A549 treated with ZK216348 at 1 μM for 4 hours (cell line): ENCODE measurements at places on chromosomes 11 and 22. TPM values are rescaled to one million over a fixed set of nuclear protein-coding genes. Genes with fewer than 3 reads are reported as not detected.

The NXPE1 gene
- not detected in 5 replicates for total RNA-seq

The PKP3 gene
- total RNA-seq: 23.3 to 42.5 TPM (median 38.8 TPM) in 5 replicates

The OR4C16 gene
- not detected in 5 replicates for total RNA-seq

The NUDT22 gene
- total RNA-seq: 20.7 to 41.6 TPM (median 34.8 TPM) in 5 replicates

The TRIM6 gene
- total RNA-seq: 9.6 to 15.3 TPM (median 10.6 TPM) in 5 replicates

The OR8B4 gene
- total RNA-seq: not detected in 5 replicates

The TMEM191C gene
- total RNA-seq: 0.88 to 2.1 TPM (median 1.3 TPM) in 5 replicates

The MAP6 gene
- 1.8 to 2.1 TPM (median 1.9 TPM) in 5 replicates for total RNA-seq

The RFPL3 gene
- not detected in 5 replicates for total RNA-seq

The PGGHG gene
- 5.8 to 14.1 TPM (median 10.6 TPM) in 5 replicates for total RNA-seq

The SPI1 gene
- total RNA-seq: 0.32 TPM in 1 of 5 replicates, not detected in the others

The PHETA2 gene
- not detected in 5 replicates for total RNA-seq

The MUC15 gene
- total RNA-seq: not detected in 5 replicates

The IRAG1 gene
- total RNA-seq: 0.06 TPM in 1 of 5 replicates, not detected in the others

The MYEOV gene
- total RNA-seq: 97.8 to 134 TPM (median 127 TPM) in 5 replicates

The TTC36 gene
- total RNA-seq: not detected in 5 replicates

The GAS2L1 gene
- 13.5 to 41.5 TPM (median 37.8 TPM) in 5 replicates for total RNA-seq

The OR56A1 gene
- total RNA-seq: not detected in 5 replicates

The MYOD1 gene
- not detected in 5 replicates for total RNA-seq

The OR51A7 gene
- total RNA-seq: not detected in 5 replicates

The JHY gene
- total RNA-seq: 3.2 to 4.4 TPM (median 3.8 TPM) in 5 replicates

The OR8A1 gene
- not detected in 5 replicates for total RNA-seq

The OR51B5 gene
- 0.47 TPM in 1 of 5 replicates, not detected in the others for total RNA-seq

The ART1 gene
- not detected in 5 replicates for total RNA-seq

The SLC5A4 gene
- total RNA-seq: not detected in 5 replicates
